Adrenal gland (tissue), 19 donors: ENCODE measurements at places on chromosomes 7 and 10. TPM values are rescaled to one million over a fixed set of nuclear protein-coding genes. Genes with fewer than 3 reads are reported as not detected.

The PAX4 gene
- polyA plus RNA-seq: not detected

The WNT8B gene
- 0.97 TPM for polyA plus RNA-seq

The EPHB4 gene
- polyA plus RNA-seq: 37.2 TPM

The CDC14C gene
- polyA plus RNA-seq: not detected

The NUTM2B gene
- polyA plus RNA-seq: 11.8 TPM

The NUTM2E gene
- not detected for polyA plus RNA-seq

The TAC1 gene
- polyA plus RNA-seq: 4.3 TPM

The NXPH1 gene
- polyA plus RNA-seq: 21.2 TPM

The AKR1B15 gene
- polyA plus RNA-seq: not detected

The CYP26C1 gene
- polyA plus RNA-seq: 0.10 TPM

The BCL7B gene
- 76.1 TPM for polyA plus RNA-seq

The GBX1 gene
- not detected for polyA plus RNA-seq

The MSMB gene
- not detected for polyA plus RNA-seq

The TMEM225B gene
- 2.1 TPM for polyA plus RNA-seq

GRCh38 chr7:115582956-115583355, 447.6 kb downstream of the TFEC start:
- no peak for DNase-seq

DNA sequence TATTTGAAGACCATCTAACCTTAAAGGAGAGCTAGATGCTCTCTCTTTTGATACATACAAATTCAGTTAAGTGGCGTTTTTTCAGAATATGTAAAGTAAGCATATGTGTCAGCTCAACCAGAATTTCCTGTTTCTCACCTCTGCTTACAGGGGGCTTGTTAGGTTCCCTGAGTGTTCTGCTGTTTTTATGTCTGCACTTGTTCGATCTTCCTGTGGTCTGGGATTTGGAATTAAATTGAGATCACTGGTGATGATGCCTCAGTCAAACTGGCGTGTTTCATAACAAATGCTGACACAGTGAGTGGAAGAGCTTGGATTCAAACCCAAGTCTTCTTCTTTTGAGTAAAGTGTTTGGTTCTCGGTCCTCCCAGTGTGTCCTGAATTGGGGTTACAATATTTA, 348.3 kb upstream of the AKR1E2 start:
- DNase-seq: no peak

DNA sequence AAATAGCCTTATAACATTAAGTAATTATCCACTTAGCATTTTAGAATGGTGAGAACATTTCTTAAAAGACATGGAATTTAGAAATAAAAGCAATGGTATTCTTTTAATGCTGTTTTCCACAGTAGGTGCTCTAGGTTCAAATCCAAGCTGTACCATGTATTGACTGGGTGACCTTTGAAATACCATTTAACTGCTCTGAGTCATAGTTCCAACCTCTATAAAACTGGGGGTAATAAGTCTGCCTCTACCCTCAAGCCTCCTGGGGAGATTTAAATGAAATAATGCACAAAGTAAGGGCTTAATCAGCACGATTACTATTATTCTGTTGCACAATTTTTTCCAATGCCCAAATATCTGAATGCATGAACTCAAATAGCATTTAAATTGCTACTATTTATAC, 236.4 kb upstream of the CCDC6 start:
- DNase-seq: no peak

- no peak for DNase-seq
Observed at GRCh38 chr10:16182144-16182543, 254.7 kb upstream of the PTER start.

- no peak for DNase-seq
Observed at GRCh38 chr7:36923943-36924436, 199.7 kb upstream of the AOAH start.

DNA sequence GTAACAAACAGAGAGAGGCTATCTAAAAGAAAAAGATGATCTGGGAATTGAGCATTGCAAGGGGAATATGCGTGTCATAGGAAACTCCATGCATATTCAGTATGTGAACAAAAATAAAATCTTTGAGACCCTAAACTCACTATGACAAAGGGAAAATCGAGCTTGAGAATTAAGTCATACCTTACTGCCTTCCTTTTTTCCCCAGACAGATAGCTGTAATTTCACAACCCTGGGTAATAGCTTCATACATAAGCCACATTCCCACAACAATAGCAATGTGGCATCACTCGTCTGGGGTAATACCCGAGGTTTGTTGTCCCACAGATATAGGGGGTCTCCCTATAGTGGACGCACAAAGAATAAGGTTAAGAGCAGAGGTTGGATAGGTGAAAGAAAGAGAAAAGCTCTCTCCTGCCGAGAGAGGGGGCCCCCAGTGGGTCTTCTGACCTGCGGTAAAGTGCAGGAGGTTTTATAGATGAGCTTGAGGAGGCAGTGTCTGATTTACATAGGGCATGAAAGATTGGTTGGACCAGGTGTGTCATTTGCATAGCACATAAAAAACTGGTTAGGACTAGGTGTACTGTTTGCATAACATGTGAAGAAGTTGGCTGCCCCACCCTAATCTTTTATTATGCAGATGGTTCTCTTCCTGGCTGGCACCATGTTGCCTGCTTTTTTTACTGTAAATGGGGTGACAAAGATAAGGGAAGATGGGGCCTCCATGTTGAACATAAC, 11.6 kb downstream of the CYP3A43 start:
- DNase-seq: no peak

- DNase-seq: no peak
Observed at GRCh38 chr10:63611078-63611477, 89.9 kb downstream of the REEP3 start.

GRCh38 chr7:27240015-27240731, 2.4 kb upstream of the EVX1 start:
- no peak for DNase-seq

GRCh38 chr7:20314198-20314597, 16.5 kb upstream of the ITGB8 start:
- no peak for DNase-seq

DNA sequence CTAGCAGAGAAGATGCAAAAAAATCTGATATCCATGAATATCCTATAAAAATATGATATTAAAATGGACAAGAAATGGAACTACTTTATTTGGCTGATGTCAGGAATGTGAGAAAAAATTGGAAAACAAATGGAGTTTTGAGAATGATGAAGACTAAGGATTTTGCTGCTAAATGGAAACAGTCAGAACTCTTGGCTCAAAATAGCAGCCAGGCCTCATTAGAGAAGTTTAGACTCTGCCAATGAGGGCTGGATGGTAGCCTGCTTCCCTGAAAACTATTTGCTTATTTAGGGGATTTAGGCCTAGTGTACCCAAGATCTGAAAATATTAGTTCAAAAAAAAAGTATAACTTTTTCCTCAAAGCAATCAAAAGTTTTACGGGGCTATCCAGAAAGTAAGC, 458.5 kb downstream of the TFEC start:
- no peak for DNase-seq

GRCh38 chr10:132503581-132504421, 33.8 kb upstream of the INPP5A start:
- DNase-seq: no peak

- DNase-seq: no peak
Observed at GRCh38 chr7:140404565-140405065, 757 bp downstream of the RAB19 start.

DNA sequence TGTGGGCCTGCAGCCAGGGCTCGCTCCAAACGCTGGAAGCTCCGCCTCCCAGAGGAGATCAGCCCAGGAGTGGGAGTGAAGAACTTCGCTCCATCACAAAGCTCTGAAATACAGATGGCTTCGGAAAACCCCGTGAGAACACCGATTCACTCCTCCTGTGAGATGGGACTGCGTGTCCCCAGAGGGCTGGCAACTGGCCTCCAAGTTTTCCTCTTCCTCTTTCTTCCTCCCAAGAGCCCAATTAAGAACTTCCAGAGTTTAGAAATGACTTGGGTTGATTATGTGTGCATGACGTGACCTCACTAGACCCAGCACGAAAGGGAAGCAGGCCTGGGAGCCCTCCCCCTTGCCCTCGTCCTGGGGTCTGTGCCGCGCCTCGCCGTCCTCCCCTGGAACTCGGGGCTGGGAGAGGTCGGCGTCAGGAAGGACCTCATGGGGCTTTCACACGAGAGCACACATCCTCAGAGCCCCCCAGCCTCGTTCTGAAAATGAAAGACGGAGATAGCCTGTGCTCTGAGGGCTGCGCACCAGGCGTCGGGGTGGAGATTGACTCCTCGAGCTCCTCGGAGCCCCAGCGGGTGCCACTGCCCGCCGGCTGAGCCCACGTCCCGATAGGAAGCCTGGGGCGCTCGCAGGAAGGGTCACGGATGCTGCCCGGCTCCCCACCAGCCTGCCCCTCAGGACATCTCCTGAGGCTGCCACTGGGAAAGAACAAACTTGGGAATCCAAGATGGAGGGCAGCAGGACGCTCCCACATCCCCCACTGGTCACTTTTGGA, 37.8 kb downstream of the PTPRN2 start:
- DNase-seq: peak; percentile 33

GRCh38 chr10:1074052-1074747, 18.0 kb downstream of the WDR37 start:
- DNase-seq: no peak

GRCh38 chr7:31875424-31875823, 188.4 kb downstream of the PPP1R17 start:
- DNase-seq: no peak

- no peak for DNase-seq
Observed at GRCh38 chr7:46201961-46202360, 280.9 kb upstream of the IGFBP3 start.

DNA sequence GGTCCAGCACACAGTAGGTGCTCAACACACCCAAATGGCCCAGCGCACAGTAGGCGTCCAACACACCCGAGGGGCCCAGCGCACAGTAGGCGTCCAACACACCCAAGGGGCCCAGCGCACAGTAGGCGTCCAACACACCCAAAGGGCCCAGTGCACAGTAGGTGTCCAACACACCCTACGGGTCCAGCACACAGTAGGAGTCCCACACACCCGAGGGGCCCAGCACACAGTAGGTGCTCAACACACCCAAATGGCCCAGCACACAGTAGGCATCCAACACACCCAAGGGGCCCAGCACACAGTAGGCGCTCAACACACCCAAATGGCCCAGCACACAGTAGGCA, 80.8 kb downstream of the FOXL3 start:
- DNase-seq: no peak

DNA sequence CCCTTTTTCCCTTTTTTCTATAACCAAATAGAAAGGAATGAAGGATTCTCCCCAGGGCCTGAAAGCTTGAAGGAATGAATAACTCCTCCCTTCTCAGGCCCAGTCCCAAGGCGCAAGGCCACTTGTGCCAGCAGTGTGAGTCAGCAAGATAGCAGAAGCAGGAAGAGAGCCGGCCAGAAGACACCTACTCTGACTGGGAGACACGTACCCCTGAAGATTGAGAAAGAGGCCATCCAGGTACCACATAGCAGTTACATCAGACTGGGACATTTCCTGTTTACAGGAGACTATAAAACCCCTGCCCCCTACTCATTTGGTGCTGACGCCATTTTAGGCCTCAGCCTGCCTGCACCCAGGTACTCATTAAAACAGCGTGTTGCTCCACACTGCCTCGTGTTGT, 65.5 kb downstream of the LRRC17 start:
- peak; percentile 92 for DNase-seq

- no peak for DNase-seq
Observed at GRCh38 chr10:121596689-121597503, 1.3 kb downstream of the FGFR2 start.

DNA sequence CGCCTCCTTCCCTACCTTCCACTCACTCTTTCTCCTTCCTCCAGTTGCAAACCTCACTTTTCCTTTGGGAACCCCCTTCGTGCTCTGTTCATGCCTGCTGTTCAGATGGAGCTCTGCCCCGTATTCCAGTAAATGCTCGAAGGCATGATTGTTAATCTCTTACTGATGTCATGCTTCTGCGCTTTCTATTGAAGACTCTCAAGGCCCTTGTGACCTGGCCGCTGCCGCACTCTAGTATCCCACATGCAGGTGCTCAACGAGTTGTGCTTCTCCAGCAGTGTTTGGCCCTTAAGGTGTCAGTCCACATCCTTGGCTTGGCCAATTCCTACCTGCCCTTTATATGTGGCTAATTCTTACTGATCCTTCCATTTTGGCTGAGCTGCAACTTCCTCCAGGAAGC, 158.6 kb downstream of the ADAM12 start:
- no peak for DNase-seq

DNA sequence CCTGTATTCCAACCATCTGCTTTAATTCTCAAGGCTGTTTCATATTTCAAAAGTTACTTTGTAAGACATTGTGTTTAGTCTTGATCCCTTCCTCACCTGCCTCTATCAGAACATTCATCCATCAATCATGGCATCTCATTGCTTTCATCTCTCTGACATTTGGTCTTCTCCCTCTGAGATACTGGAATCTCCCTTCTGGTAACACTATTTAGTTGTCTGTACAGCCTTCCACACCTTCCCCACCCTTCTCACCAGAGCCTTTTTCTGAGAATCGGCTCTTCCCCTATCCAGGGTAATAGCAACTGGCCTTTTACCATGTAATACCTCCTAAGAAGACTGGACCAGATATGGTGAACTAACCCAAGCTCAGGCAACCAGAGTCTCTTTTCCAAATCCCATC, 10.1 kb downstream of the CACNA2D1 start:
- DNase-seq: no peak

DNA sequence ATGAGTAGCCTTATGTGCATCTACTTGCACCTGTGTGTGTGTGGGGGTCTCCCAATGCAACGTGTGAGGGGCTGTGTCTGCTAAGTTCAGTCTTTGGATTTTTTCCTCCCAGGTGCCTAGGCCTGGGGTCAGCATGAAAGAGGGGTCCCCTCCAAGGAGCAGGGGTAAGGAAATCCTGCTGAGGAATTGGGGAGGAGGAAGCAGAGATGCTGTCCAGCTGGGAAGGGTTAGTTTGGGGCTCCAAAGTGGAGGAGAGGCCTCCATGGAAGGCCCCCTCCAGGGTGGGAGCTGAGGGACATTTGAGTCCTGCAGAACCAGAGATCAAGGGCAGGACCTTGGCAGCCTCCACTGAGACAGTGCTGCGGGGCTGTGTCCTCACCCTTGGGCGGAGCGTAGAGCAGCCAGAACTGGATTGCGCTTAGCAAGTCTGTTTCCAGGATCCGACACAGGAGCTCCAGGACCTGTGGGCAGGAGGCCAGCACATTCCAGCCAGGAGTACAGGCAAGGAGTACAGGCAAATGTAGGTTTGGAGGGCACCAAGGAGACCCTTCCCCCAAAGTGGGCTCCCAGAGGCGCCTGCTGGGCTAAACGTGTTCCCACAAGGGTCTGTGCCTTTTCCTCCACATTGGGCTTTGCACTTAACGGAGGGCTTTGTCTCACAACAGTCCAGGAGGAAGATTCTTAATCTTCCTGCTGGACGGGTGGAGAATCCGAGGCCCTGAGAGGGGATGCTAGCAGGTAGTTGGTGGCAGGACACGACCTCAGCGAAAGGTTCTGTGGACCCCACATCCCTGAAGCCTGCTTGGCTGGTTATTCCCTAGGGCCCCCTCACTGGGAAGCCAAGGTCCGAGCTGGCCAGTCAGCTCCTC, 10.1 kb downstream of the TBATA start:
- no peak for DNase-seq

- no peak for DNase-seq
Observed at GRCh38 chr7:37633048-37633447, 50.5 kb upstream of the GPR141 start.

- no peak for DNase-seq
Observed at GRCh38 chr7:142793156-142793555, 22.4 kb downstream of the PRSS2 start.

GRCh38 chr7:98133621-98134303, 27.1 kb downstream of the LMTK2 start:
- no peak for DNase-seq

GRCh38 chr7:105278973-105279687, 109.6 kb downstream of the SRPK2 start:
- no peak for DNase-seq

- DNase-seq: no peak
Observed at GRCh38 chr10:130251766-130252165, 115.6 kb downstream of the GLRX3 start.

GRCh38 chr10:22210267-22210666, 7.5 kb downstream of the EBLN1 start:
- no peak for DNase-seq
